ENCODE measurements at places on chromosomes 11 and 22. TPM values are rescaled to one million over a fixed set of nuclear protein-coding genes. Genes with fewer than 3 reads are reported as not detected.

GRCh38 chr11:86444981-86445380 lies 70.3 kb downstream of the CCDC81 start:
- H3K27me3 ChIP-seq: no peaks in the 10 kb centered on the region
- no peak overlapping the region for H3K27ac ChIP-seq
- no peaks in the 10 kb centered on the region for H3K36me3 ChIP-seq
- DNase-seq: no peak

- H3K4me1 ChIP-seq: peaks cover 3% of the 10 kb centered on the region
- H3K27ac ChIP-seq: no peak overlapping the region
- no peak overlapping the region for H3K4me3 ChIP-seq
- H3K27me3 ChIP-seq: no peaks in the 10 kb centered on the region
These were observed 36.1 kb downstream of the ME3 start for GRCh38 chr11:86636275-86636674.

DNA sequence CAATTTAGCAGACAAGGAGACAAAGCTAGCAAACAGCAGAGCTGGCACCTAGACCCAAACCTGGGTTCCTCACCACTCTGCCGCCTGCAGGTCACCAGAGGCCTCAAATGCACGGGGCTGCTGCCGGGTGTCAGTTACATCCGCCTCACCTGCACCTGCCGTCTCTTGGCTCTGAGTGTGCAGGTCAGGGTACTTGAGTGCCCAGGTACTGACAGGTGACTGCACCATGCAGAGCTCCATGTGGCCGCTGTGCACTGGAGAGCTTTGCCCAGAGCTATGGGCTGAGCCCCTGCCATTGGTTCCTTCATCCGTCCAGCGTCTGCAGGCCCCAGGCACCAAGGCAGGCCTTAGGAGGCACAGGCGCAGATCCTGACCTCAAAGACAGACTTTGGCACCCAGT lies 35.0 kb downstream of the PDGFB start:
- H3K4me3 ChIP-seq: no peak overlapping the region
- no peaks in the 10 kb centered on the region for H3K27me3 ChIP-seq
- DNase-seq: no peak
- no peaks in the 10 kb centered on the region for H3K4me1 ChIP-seq
- H3K36me3 ChIP-seq: no peaks in the 10 kb centered on the region
- no peak overlapping the region for H3K27ac ChIP-seq

The GAL3ST1 gene
- total RNA-seq: 1.5 TPM

- H3K4me3 ChIP-seq: no peak overlapping the region
- H3K27me3 ChIP-seq: no peaks in the 10 kb centered on the region
- no peaks in the 10 kb centered on the region for H3K36me3 ChIP-seq
- no peak overlapping the region for H3K27ac ChIP-seq
- no peak for DNase-seq
- H3K4me1 ChIP-seq: no peaks in the 10 kb centered on the region
These were observed 74.7 kb downstream of the BUD13 start for GRCh38 chr11:116698080-116698479.

DNA sequence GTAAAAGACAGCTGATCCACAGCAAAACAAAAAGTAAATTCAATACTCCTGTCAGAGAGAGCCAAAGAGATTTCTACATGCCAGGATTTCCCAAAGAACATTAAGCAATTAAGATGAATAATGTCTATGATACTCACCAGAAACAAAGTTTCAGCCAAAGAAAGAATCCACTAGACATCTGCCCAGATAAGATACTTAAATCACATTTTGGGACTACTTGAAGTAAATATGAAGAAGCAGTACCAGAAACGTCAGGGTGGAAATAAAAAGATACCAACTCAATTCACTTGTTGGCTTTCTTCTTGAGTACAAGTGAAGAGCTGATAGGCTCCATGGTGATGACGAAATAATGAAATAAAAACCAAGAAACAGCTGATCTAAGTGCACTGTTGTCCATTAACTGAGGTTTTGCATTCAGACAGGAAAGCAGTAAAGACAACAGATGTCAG lies 31.6 kb upstream of the ARHGAP32 start:
- no peaks in the 10 kb centered on the region for H3K36me3 ChIP-seq
- DNase-seq: no peak
- H3K27me3 ChIP-seq: no peaks in the 10 kb centered on the region
- no peak overlapping the region for H3K4me3 ChIP-seq

GRCh38 chr11:67302571-67303131 lies 679 bp upstream of the SSH3 start:
- H3K27me3 ChIP-seq: no peaks in the 10 kb centered on the region
- peak overlapping the region; percentile 58 for H3K27ac ChIP-seq
- peaks cover 38% of the 10 kb centered on the region for H3K36me3 ChIP-seq
- H3K4me3 ChIP-seq: peak overlapping the region; percentile 100
- peaks cover 11% of the 10 kb centered on the region for H3K4me1 ChIP-seq
- no peak for DNase-seq

The SCGB1D1 gene
- total RNA-seq: not detected

DNA sequence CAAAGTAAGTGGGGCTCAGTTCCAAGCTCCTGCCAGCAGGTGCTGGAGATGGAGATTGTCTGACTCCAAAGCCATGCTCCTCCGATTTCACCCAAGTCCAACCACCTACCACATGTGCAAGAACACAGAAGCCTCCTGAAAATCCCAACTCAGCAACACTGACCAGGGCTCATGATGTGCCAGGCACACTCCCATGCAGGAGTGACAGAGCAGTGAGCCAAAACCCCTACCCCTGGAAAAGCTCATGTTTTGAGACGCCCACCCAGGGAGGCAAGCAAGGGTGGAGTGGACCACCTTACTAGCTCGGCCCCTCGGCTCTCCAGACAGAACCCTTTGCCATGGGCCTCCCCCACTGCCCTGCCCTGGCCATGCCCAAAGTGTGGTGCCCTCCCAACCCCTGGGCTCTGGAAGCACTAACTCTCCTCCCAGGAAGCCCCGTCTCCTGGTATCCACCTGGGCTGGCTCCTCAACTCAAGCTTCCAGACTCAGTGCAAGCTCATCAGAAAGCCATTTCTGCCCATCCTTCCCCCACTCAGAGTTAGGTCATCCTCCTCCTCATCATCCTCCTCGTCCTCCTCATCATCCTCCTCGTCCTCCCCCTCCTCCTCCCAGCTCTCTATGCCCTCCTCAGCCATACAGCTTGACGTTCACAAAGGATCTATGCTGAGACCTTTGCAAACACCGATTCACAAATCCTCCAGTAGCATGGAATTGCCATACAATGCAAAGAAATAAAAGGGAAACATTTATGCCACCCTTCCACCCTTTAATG lies 154.9 kb downstream of the MPPED1 start:
- no peaks in the 10 kb centered on the region for H3K36me3 ChIP-seq
- H3K27ac ChIP-seq: no peak overlapping the region
- no peak overlapping the region for H3K4me3 ChIP-seq
- H3K27me3 ChIP-seq: no peaks in the 10 kb centered on the region
- no peak for DNase-seq

The BRSK2 gene
- total RNA-seq: not detected

- H3K27me3 ChIP-seq: no peaks in the 10 kb centered on the region
- H3K4me3 ChIP-seq: no peak overlapping the region
- DNase-seq: no peak
- peaks cover 10% of the 10 kb centered on the region for H3K36me3 ChIP-seq
These were observed 81.5 kb upstream of the HORMAD2 start for GRCh38 chr22:29998627-29999384.

The C22orf31 gene
- total RNA-seq: not detected

DNA sequence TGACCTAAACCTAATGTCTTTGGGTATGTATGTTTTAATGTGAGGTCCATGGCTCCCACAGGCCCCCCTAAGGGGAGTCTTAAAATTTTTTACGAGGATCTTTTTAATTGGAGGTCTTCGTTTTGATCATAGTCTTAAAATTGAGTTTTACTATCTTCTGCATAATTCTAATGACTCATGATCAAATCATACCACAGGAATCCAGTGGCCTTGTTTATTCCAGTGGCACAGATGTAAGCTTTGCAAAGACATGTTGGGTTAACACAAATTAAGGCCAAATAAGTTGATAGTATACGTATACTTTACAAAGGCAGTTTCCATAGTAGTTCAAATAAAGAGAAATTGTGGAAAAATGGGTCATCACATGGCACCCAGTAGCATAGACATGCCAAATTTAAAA lies 33.9 kb upstream of the FJX1 start:
- no peak for DNase-seq
- no peaks in the 10 kb centered on the region for H3K27me3 ChIP-seq
- peaks cover 5% of the 10 kb centered on the region for H3K4me1 ChIP-seq
- no peak overlapping the region for H3K4me3 ChIP-seq
- H3K27ac ChIP-seq: no peak overlapping the region
- no peaks in the 10 kb centered on the region for H3K36me3 ChIP-seq

- H3K4me3 ChIP-seq: no peak overlapping the region
- no peak for DNase-seq
- H3K4me1 ChIP-seq: peaks cover 8% of the 10 kb centered on the region
- H3K27me3 ChIP-seq: no peaks in the 10 kb centered on the region
These were observed 23.3 kb downstream of the ETS1 start for GRCh38 chr11:128563942-128564641.

DNA sequence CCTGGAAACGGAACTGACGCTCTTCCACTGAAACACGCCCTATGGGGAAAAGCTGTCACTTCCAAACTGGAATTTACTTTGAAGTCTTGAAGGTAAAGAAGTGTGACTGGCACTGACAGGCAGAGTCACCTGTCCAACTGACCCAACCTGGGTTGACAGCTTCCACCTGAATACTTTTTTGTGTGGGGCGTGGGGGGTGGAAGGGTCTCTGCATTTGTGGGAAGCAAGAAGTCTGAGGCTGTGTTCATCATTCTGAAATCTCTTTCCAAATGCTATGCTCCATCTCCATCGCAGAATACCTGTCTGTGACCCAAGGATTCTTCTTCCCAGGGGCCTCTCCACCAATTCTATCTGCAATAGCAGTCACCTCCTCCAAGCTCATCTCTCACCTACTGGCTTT lies 7.8 kb downstream of the IFT27 start:
- no peak for DNase-seq
- no peak overlapping the region for H3K27ac ChIP-seq
- H3K4me3 ChIP-seq: no peak overlapping the region
- no peaks in the 10 kb centered on the region for H3K4me1 ChIP-seq
- H3K27me3 ChIP-seq: no peaks in the 10 kb centered on the region

- H3K4me1 ChIP-seq: peaks cover 18% of the 10 kb centered on the region
- H3K27me3 ChIP-seq: no peaks in the 10 kb centered on the region
- no peaks in the 10 kb centered on the region for H3K36me3 ChIP-seq
These were observed 62.3 kb downstream of the AHNAK start for GRCh38 chr11:62484352-62484751.

- no peaks in the 10 kb centered on the region for H3K36me3 ChIP-seq
- H3K4me1 ChIP-seq: no peaks in the 10 kb centered on the region
- H3K27ac ChIP-seq: no peak overlapping the region
- H3K4me3 ChIP-seq: no peak overlapping the region
- H3K27me3 ChIP-seq: no peaks in the 10 kb centered on the region
These were observed 293.0 kb downstream of the TBC1D22A start for GRCh38 chr22:47055461-47055860.
